Stimulated activated naive CD4-positive, alpha-beta T cell (primary cell): ENCODE measurements at places on chromosomes 12 and 14.

DNA sequence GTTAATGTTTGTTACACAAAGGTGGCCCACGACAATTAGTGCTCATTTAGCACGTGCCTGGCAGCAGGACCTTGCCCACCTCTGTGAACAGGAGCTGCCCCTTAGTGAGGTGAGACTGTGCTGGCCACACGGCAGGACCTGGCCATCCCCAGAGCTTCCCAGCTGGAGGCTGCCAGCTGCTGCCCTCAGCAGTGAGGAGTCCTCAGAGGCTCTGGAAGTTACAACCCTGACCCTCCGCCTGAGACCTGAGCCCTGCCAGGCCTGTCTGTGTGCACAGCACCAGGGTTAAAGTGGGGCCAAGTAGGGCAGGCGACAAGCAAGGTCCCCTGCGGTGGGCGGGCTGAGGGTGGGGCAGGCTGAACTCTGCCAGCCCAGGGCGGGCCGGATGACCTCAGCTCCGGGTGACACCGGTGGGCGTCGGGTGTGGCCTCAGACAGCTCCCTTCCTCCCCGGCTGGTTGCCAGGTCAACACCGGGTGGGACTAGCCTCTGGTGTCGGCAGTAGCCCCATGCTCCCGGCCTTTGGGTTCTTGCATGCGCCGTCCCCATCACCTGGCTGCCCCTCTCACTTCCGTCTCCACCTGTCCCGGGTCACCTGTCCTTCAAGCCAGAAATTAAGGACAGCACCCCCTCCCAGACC is 9.2 kb upstream of the LBHD2 start:
- DNase-seq, result no peak

DNA sequence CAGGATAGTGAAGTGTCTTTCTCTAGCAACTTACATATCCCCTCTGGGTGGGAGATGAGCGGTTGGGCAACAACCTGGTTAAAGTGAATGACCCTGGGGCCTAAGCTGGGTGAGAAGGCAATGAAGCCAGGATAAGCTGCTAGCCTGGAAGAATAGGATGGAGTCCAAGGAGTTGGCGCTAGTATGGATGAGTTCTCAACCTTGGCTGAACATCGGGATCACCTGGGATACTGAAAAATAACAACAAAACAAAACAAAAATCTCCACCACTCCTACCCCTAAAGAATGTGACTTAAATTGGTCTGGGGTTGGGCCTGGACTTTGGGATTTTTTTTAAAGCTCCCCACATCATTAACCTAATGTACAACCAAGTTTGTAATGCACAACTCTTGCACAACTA is 4.8 kb upstream of the RPS6KA5 start:
- DNase-seq, result no peak

DNA sequence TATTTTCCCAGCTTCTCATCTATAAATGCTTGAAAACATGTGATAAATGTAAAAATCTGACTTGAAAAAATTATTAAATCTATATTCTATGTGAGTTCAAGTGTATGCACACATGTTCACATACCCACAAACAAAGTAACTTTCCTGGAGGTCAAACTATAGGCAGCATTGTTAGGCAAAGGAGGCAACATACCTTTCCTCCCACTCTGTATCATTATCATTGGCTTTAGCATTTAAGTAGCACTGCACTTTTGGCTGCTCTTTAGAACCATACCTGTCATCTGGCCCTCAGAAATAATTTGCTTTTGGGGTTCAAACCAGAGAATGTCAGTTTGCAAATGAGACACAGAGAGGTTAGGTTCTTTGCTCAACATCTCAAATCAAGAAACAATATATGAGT is 102.4 kb upstream of the CCDC196 start:
- DNase-seq, result no peak

- DNase-seq, result no peak
Measured at GRCh38 chr14:44180975-44181374, 326.1 kb downstream of the FSCB start.

GRCh38 chr14:37819155-37820015 is 224.0 kb downstream of the TTC6 start:
- DNase-seq, result no peak
